Liver (tissue), 10 donors: ENCODE measurements at places on chromosomes 3 and 15. TPM values are rescaled to one million over a fixed set of nuclear protein-coding genes. Genes with fewer than 3 reads are reported as not detected.

DNA sequence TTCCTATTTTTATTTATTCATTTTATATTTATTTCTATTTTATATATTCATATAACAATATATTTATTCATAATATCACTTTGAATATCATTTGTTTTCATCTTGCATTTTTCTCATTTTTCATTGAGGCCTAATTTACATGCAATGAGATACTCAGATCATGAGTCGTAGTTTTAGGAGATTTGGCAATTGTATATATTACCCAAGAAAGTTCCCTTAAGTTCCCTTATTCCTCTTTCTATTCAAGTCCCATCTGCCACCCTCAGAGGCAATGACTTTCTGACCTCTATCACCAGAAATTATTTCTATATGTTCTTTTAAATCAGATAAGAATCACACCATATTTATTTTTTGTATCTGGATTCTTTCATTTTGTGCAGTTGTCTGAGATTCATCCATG lies 329.1 kb upstream of the TPRG1 start:
- no peak for DNase-seq

GRCh38 chr3:144364737-144365136 lies 393.1 kb downstream of the DIPK2A start:
- no peak for DNase-seq

DNA sequence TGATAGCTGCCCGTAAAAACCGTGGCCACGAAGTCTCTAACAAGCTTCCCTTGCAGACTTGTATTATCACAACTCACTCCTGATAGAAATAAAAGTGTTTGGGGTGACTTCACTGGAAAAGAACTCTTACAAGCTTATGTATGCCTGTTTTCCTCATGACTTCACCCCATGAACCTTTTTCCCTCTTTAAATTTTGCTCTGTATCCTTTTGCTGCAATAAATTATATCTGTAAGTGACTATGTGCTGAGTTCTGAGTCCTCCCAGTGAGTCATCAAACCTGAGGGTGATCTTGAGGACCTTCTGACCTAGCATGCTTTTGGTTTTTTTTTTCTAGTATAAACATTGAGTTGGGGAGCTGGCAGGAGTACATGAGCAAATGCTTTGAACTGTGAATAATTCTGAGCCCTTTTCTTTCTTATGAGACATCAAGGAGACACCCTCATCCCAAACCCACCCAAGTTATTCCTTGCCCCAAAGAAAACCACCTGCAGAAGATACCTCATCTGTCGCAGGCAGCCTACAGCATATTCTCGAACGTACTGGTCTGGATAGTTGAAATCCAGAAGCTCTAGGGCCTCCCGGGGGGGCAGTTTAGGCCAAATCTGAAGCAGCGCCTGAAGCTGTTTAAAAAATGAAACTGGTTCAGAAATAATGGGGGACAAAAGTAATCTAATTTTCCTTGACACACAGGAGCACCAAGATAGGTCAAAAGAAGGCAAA lies 85.9 kb downstream of the FAIM start:
- no peak for DNase-seq

DNA sequence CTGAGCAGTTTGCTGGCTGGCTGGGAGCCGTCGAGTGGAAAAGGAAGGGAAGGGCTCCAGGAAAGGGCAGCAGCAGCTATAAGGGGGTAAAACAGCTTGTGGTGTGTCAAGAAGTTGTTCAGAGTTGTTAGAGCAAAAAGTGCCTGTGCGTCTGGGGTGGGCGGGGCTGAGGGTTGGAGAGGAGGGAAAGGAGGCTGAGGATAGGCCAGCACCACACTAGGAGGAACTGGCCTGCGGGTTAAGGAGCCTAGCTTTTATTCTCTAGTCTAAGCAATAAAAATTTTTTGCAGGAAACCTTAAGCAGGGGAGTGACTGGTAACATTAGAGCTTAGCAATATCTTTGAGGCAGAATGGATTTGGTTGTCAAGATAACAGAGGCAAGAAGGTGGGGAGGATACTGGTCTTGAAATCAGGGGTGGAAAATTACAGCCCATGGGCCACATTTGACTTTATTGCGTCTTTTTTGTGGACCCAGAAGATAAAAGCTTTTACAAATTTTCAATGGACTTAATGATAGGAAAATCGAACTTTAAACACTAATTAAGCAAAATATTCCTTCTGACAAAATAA lies 134.5 kb upstream of the AADACL2 start:
- no peak for DNase-seq

The XYLB gene
- 14.2 TPM for total RNA-seq

The CLDN1 gene
- 92.0 TPM for total RNA-seq

The RBP2 gene
- total RNA-seq, result 0.79 TPM
